Activated naive CD4-positive, alpha-beta T cell treated with anti-CD3 and anti-CD28 coated beads, Interleukin-2, amount 50 U/mL, for 16 hours (primary cell): ENCODE measurements at places on chromosomes 3 and 15.

- no peak for DNase-seq
Measured at GRCh38 chr3:118102737-118103136, 931.9 kb downstream of the IGSF11 start.

- no peak for DNase-seq
Measured at GRCh38 chr3:186724911-186725310, 7.8 kb downstream of the KNG1 start.

DNA sequence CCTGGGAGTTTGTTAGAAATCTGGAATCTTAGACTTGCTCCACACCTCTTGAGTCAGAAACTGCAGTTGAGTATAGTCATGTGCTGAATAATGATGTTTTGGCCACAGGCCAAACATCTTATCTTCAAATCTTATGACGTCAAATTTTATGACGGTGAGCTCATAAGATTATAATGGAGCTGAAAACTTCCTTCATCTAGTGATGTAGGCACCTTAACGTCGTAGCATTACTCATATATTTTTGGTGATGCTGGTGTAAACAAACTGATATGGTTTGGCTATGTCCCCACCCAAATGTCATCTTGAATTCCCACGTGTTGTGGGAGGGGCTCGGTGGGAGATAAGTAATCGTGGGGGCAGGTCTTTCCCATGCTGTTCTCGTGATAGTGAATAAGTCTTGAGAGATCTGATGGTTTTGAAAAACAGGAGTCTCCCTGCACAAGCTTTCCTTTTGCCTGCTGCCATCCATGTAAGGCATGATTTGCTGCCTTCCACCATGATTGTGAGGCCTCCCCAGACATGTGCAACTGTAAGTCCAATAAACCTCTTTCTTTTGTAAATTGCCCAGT, 268.0 kb upstream of the PROK2 start:
- DNase-seq: no peak

- no peak for DNase-seq
Measured at GRCh38 chr3:188729422-188729821, 442.3 kb upstream of the TPRG1 start.

DNA sequence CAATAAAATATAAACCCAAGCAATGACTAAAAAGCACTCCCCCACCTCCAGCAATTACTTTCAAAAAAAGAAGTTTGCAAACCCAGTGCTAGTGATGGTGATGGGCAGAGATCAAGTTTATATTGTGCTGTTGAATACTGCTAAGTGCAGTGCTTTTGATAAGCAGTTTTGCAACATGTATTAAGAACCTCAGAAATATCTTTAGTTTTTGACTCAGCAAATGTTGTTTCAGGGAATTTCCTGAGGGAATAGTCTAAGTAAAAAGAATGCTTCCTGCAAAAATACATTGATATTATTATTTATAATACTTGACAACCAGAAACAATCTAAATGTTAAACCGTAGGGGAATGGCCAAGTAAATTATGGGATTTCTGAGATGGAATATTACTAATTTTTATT, 69.3 kb downstream of the ADAMTSL3 start:
- no peak for DNase-seq

DNA sequence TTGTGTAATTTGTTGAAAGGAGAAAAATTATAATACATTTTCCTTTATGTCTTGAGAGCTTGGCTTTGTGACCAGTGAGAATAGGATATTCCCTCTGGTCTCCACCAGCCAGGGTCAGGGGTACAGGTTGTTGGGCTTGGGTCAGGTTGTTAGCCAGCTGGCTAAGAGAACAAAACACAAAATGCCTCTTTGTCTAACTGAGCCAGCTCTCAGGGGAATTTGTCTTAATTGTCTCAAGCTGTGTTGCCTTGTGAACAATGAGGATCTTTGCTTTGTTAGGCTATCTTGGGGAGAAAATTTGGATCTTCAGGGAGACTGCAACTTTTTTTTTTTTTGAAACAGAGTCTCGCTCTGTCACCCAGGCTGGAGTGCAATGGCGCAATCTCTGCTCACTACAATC, 17.7 kb upstream of the GK5 start:
- DNase-seq: no peak
